Cardiac muscle cell (in vitro differentiated cells and primary cell): ENCODE measurements at places on chromosomes 5 and 9.
A peak's percentile ranks its signal among the peaks of the same experiment; 100 is the strongest.

GRCh38 chr9:121071756-121072421 is 2.9 kb upstream of the CNTRL start:
- no peak for DNase-seq

- DNase-seq = no peak
Observed at GRCh38 chr5:142222866-142223558, 101.8 kb downstream of the SPRY4 start.

- no peak for DNase-seq
Observed at GRCh38 chr9:80491086-80491696, 919.4 kb downstream of the TLE4 start.

GRCh38 chr5:131530706-131531331 is 104.2 kb downstream of the RAPGEF6 start:
- DNase-seq = no peak

- peak; percentile 23 for DNase-seq
Observed at GRCh38 chr9:77016526-77017504, 2.6 kb upstream of the FOXB2 start.

DNA sequence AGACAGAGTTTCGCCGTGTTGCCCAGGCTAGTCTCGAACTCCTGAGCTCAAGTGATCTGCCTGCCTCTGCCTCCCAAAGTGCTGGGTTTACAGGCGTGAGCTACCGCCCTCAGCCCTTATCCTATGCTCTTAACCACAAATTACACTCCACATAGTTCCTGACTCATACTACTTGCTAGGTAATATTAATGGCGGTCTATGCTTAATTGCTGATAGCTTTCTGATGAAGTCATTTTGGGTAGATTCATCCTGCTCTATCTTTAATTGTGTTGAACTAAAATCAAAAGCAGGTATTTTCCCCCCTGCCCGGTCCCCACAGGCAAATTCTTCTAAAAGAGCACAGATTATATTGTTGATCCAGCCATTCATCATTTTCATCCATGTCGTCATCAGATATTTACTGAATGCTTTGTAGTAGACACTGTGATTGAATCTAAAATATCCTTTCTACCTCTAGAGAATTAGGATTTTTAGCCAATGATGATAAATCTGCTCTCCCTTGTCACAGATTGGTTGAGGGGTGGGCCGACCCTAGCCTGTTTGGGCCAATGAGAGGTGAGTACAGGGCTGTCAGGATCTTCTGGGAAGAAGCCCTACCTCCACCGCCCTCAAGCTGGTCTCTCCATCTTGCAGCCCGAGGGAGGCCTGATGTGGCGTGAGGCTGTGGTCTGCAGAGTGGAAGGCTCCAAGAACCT is 144.8 kb downstream of the NR3C1 start:
- no peak for DNase-seq

DNA sequence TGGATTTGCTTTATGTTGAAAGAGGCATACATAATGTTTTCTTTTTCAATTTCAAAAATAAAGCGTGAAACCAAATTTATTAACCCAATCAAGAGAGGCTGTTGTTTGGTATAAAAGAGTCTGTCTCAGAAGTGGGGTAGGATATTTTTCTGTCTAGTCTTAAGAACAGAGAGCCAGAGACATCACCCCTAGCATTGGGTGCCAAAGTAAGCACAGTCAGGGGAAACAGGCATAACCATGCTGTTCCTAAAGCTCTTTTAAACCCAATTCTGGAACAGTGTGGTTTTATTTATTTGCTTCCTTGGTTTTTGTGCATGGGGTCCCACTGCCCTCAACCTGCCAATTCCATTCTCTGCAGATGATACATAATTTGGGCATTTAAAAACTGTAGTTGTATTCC is 88.2 kb downstream of the UBE2R2 start:
- DNase-seq = no peak

DNA sequence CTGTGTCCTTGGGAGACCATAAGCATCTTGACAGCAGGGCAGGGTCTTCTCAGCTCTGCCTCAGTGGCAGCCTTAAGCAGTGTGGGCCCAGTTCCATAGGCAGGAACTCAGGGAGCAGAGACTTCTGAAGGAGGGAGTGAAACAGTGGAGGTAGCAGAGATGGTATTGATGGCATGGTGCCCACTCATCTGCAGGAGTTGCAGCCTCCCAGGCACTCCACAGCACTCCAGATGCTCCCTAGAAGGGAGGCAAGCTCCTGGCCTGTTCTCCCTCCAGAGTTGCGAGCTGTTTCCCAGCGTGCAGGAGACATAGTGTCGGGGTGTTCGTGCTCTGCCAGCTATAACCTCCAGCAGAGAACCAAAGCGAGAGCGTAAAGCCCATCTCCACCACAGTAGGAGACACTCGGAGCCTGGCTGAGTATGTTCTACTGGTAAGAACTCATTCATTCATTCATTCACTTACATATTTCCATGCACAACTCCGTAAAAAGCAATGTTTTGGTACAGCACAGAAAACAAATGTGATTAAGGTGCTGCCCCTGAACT is 31.4 kb upstream of the UNC5A start:
- no peak for DNase-seq

- DNase-seq = no peak
Observed at GRCh38 chr9:18606846-18607245, 132.9 kb downstream of the ADAMTSL1 start.

DNA sequence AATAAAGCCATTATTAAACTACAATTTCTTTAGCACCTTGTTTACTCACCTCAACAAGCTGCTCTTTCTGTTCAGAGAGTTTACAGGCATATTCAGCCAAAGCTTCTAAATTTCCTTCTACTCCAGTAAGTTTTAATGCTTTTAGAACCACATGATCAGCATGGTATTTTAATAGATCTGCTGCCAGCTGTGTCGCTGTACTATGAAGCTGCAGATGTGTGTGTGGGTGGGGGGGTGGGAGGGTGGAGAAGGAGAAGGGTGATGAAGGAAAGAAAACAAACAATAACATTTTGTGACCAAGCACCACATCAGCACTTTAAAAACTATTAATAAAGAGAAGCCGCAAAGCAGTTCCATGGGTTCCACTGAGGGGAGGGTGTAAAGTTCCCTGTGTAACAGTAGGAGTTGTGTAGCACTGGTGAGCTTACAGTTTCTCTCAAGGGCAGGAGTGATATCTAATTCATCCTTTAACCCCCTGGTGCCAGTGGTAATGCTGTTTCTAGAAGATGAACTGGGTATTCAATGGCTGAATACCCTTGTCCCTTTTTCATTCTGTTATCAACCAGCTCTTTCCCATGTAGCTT is 38.5 kb downstream of the ABITRAM start:
- no peak for DNase-seq

DNA sequence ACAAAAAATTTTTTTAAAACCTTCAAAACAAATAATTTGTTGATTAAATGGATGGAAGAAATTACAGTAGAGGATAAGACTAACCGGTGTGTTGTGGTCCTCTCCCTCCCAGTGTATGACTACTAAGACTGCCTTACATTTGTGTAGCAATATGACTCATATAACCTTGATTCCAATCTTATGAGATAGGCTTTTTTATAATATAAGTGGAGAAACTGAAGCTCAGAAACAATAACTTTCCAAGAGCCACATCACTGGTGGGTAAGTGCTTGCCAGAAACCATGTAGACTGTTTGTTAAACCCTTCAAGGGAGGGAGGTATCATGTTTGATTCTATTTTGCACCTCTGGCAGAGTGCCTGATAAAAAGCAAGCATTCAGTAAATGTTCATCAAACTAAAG is 47.5 kb downstream of the NLN start:
- DNase-seq = no peak

DNA sequence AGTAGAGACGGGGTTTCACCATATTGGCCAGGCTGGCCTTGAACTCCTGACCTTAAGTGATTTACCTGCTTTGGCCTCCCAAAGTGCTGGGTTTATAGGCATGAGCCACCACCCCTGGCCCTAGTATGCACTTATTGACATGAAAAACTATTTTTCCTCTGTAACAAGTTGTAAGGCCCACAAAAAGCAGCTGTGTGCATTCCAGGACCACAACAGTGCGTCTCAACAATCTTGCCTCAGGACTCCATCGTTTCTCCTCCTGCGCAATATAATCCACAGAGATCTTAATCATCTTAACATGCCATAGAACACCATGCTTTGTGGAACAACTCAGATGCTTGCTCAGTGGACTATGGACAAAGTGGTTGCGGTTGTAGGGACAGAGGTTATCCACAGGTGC is 10.2 kb downstream of the OR2V1 start:
- no peak for DNase-seq

DNA sequence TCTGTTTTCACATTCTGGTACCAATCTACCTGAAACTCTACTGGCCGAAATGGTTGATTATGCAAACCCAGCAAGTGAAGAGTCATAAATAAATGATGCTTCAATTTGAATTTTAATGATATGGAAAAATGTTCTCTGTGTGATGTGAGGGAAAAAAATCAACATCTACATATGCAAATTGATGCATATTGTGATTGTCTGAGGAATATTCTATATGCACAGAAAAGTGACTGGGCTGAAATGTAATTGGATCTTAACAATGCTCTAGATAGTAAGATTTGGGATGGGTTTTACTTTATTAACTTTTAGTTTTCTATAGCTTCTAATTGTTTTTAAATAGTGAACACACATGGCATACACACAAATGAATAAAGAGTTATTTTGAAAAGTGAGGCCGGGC is 25.0 kb upstream of the SLC9A3 start:
- no peak for DNase-seq

- DNase-seq = no peak
Observed at GRCh38 chr9:99113414-99114048, 8.6 kb downstream of the TGFBR1 start.

- peak; percentile 45 for DNase-seq
Observed at GRCh38 chr9:12972608-12973589, 198.1 kb downstream of the LURAP1L start.

DNA sequence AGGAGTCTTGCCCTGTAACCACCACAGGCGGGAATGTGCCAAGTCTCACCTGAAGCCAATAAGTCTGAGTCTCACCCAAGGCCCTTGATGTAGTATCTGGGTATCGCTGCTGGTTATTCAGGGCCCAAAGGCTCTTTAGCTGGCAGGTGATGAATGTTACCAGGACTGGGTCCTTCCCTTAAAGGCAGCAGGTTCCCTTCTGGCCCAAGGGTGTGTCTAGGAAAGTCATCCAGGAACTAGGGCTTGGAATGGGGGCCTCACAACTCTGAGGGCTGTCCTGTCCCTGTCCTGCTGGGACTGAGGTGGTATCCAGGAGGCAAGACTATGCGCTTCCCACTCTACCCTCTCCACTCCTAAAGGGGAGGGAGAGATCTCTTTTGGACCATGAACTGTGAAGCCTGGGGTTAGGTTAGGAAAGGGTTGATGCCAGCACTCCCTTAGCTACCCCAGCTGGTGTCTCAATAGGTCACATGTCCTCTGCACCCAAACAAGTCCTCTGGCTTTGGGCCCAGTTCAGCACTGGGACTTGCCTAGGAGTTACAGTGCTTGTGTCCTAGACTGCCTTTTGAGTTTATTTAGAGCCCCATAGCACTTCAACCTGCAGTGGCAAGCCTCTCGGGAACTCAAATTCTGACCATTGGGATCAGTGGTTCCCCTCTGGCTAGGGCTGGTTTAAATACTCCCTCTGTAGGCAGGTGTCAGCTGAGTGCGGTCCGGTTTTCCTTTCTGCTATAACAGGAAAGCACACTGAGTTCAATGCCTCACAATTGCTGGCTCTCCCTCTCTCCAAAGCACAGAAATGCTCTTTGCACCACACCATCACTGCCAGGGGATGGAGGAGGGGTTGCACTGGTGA is 22.5 kb upstream of the RANBP3L start:
- no peak for DNase-seq

DNA sequence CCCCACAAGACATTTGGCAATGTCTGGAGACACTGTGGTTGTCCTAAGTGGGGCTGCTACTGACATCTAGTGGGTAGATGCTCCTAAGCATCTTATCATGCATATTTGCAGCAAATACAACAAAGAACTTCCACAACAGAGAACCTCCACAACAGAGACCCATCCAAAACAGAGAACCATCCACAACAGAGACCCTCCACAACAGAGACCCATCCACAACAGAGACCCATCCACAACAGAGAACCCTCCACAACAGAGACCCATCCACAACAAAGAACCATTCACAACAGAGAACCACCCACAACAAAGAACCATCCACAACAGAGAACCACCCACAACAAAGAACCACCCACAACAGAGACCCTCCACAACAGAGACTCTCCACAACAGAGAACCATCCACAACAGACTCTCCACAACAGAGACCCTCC is 32.8 kb downstream of the ARPC5L start:
- peak; percentile 36 for DNase-seq

DNA sequence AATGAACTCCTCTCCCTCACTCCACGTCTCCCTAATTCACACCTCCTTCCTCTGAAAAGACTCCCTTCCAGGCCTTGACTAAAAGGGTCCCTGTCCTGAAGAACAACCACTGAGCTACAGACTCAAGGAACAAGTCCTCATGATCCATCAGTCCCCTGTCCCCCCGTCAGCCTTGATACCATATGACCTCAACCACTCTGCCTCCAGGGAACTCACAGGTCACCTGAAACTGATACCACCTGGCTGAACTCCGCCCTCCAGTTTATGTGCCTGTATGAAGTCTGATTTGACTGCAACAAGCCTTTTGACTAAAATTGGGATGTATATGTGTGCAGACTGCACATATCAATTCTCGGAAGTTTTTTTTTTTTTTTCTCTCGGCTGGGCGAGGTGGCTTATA is 88.7 kb downstream of the UGCG start:
- DNase-seq = no peak

DNA sequence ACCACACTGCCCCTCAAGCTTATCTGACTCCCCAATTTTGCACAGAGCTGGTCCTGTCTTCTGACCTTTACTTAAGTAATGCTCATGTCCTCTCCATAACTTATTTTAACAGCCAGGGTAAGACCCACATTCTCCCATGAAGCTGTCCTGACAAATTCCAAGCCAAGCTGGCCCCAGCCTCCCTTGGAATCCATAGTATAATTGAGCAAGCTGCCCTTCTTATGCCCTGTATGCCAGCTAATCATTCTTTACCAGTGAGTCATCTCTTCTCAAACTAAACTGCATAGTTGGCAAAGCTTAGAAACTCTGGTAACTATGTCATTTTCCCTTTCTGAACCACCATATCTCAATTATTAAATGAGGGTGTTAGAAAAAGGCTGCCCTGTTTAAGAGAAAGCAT is 92.4 kb downstream of the NFIB start:
- DNase-seq = peak; percentile 78

DNA sequence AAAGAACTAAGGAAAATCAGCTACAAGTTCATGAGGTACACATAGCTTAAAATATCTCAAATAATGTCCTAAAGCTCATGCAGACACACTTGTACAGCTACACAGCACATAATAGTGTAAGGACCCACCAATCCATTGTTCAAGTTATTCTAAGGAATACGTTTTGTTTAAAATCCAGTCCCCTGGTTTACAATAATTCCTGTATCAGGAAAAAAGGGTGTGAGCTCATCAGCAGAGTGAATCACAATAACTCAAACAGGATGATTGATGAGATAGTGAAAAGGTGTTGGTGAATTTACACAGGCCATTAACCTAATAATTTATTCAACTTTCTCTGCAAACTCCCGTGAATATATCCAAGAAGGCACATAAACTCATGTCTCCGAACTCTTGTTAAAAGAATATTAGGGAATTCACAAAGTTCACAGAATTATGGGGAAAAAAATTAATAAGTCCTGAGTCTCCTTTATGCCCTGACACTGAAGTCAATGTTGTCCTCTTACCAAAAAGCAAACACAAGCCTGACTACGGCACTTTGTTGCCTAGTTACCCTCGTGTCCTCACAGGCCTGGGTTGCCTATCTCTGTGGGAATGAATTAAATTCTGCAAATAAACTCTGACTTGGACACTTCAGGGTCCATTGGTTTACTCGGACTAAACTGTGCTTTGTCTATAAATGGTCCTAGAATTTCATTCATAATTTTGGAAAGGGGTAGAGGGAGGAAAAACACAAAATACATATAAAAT is 142.8 kb upstream of the PDE4D start:
- DNase-seq = no peak

- DNase-seq = no peak
Observed at GRCh38 chr5:11385251-11385900, 518.9 kb downstream of the CTNND2 start.
